Heart left ventricle (tissue), 16 donors: ENCODE measurements at places on chromosomes 5 and 9.

GRCh38 chr5:73373814-73374510, 74.6 kb downstream of the FOXD1 start:
- no peak for DNase-seq

DNA sequence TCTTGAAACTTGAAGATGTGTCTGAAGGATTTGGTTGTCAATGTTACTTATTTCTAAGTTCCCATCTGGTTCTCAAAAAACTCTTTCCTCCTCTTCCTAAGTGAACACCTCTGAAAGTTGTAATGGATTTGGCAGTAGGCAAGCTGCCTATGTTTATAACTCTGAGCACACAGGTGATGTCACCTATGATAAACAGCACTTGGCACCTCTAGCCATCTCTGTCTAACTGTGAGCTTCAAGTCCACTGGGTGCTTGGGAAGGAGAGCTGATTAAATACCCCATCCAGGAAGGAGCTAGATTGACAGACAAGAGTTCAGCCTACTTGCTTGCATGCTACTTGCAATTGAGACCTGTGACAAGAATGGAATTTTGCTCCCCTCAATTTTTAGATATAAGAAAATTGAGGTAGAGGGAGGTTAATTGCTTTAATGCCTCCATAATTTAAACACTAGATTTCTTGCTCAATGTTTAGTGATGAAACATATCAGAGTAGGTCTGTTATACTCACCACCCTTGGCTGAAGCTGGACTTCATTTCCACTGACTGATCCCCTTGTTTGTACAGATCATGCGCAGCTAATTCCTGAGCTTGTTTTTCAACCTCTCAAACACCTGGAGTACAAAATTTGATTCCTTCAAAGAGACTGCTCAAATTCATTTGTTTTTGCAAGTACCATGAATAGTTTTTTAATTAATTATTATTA, 49.9 kb downstream of the PDE4D start:
- DNase-seq, result no peak

GRCh38 chr5:124941051-124942049, 194.9 kb upstream of the ZNF608 start:
- no peak for DNase-seq

- no peak for DNase-seq
Observed at GRCh38 chr5:54956922-54957321, 28.5 kb downstream of the ESM1 start.

DNA sequence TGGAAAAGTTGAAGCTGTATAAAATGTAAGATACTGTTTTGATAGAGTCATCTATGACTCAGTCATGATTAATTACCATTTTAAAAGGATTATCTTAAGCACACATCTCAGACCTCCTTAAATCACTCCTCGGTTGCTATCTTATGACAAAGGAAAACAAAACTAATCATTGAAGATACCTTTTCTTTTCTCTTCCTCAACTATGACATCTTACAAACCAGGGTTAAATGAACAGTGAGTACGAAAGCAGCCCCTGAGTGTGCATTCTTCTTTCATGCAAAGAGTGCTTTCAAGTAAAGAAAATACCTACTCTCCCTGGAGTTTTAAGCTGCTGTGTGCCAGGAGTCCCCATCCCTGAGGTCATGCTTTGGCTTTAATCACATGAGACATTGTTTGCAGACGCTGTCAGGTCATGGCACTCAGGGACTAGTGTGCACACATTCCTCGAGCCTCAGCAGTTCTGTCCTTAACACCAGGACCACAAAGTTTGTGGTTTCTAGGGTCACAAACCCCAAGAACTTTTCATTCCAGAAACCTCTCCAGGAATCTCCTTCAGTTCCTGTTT, 86.7 kb upstream of the ICE1 start:
- no peak for DNase-seq

DNA sequence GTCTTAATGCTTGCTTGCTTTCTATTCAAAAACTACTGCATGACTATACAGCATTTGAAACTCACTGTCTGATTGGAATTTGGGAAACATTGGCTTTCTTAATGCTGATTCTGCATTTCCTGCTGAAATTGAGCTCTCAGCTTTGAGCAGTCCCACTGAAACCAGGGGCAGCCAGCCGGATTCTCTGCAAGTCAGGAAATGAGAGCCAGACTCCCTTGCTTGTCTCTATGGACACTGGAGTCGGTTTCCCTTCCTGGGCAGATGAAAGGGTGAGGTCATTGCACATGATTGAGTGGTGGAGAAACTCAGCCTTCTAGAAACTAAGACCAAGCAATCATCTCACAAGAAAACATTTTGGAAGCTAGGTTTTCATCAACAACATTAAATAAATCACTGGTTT, 119.7 kb upstream of the SPATA31C2 start:
- peak; percentile 42 for DNase-seq

DNA sequence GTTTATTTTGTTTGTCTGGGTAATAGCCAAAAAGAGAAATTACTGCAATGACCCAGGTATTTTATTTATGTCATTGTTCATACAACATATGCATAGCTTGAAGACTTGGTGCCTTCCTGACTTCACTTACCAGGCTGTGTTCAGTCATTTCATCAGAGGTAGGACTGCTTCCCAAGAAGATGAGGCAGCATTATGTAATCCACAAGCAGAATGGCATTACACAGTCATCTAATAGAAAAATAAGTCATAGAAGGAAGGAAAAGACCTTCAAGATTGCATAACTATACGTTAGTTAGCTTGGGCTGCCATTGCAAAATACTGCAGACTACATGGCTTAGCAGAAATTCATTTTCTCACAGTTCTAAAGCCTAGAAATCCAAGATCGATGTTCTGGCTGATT, 167.5 kb downstream of the NMUR2 start:
- DNase-seq, result no peak

GRCh38 chr5:107456281-107456715, 214.4 kb downstream of the EFNA5 start:
- no peak for DNase-seq

DNA sequence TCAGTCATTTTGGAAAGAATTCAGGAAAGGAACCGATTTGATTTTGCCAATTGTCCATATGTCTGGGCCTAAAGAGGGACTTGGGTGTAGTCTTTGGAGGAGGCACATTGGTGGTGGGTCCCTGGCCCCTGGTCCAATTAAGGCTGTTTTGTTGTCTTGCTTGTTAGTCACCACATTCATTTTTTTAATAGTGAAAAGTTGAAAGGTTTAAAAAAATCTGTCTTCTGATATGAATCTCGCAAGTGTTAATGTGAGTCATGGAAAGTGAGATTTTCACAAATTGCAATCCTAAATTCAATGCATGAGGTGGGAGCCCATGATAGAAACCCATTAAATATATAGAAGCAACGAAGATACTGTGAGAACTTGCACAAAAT, 165.9 kb upstream of the OTULINL start:
- no peak for DNase-seq

GRCh38 chr9:109411069-109411761, 86.9 kb downstream of the PTPN3 start:
- no peak for DNase-seq

DNA sequence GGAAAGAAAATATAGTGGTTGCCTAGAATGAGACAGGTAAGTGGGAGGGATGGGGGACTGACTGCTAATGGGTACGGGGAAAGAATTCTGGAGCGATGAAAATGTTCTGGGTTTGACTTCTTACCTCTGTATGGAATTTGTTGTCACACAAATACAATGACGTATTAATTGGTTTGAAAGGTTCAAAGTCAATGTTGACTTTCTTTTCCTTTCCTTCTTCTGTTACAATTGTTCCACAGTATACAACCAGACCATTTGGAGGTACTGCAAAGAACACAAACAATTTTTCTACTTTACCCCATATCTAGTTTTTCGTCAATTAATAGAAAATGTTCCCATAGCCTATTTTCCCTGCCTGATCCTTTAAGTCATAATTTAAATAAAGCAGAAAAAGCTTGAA, 25.6 kb downstream of the ETF1 start:
- no peak for DNase-seq

GRCh38 chr5:159844267-159845121, 71.8 kb upstream of the ADRA1B start:
- DNase-seq, result no peak

DNA sequence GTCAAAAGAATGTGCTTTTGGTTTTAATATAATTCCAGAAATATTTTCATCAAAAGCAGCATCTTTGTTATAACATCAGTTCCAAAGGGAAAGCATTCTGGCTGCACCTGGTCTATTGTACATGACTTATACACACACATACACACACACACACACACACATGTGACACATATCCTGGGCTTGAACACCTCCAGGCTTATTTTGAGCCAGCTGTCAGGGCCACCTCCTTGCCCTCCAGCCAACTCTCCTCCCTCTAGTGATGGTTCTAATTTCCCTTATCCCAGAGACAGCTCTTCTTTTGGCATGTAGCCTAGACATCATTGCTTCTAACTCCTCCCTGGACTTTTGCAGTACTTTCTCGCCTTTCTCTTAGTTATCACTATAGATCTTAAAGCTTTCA, 115.0 kb downstream of the PIK3R1 start:
- no peak for DNase-seq

DNA sequence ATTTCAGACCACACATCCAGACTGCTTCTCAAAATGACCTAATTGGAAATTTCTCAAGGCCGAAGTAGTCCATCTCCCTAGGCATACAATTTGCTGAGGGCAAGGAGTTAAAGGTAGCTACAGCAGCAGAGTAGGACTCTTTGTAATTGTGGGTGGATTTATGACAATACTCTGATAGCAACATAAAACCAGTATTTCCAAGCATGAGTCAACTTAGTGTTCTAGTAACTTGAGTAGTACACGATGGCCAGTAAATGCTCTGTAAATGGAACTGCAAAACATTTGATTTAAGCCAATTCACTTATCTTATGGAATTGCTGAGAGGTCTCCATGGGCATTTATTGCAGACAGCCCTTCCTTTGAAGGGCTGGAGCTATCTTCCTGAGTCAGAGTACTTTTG, 352.2 kb downstream of the PLK2 start:
- no peak for DNase-seq

- no peak for DNase-seq
Observed at GRCh38 chr9:95171001-95171400, 146.5 kb downstream of the FANCC start.

- no peak for DNase-seq
Observed at GRCh38 chr5:120017513-120017912, 388.2 kb downstream of the FAM170A start.

GRCh38 chr5:151451626-151452520, 4.5 kb downstream of the SLC36A1 start:
- no peak for DNase-seq

- no peak for DNase-seq
Observed at GRCh38 chr5:157976429-157976828, 117.5 kb upstream of the CLINT1 start.

- DNase-seq, result peak; percentile 18
Observed at GRCh38 chr5:68187268-68188055, 28.1 kb upstream of the PIK3R1 start.

GRCh38 chr5:115109356-115109755, 60.4 kb downstream of the TRIM36 start:
- no peak for DNase-seq

- no peak for DNase-seq
Observed at GRCh38 chr5:125559296-125559695, 812.9 kb upstream of the ZNF608 start.

GRCh38 chr9:5879419-5880181, 11.1 kb upstream of the MLANA start:
- no peak for DNase-seq

GRCh38 chr9:94911211-94911610, 184.7 kb downstream of the AOPEP start:
- DNase-seq, result no peak

GRCh38 chr5:179310439-179311090, 34.7 kb downstream of the ADAMTS2 start:
- peak; percentile 17 for DNase-seq

- DNase-seq, result no peak
Observed at GRCh38 chr9:35932735-35933134, 23.4 kb downstream of the SPAAR start.

DNA sequence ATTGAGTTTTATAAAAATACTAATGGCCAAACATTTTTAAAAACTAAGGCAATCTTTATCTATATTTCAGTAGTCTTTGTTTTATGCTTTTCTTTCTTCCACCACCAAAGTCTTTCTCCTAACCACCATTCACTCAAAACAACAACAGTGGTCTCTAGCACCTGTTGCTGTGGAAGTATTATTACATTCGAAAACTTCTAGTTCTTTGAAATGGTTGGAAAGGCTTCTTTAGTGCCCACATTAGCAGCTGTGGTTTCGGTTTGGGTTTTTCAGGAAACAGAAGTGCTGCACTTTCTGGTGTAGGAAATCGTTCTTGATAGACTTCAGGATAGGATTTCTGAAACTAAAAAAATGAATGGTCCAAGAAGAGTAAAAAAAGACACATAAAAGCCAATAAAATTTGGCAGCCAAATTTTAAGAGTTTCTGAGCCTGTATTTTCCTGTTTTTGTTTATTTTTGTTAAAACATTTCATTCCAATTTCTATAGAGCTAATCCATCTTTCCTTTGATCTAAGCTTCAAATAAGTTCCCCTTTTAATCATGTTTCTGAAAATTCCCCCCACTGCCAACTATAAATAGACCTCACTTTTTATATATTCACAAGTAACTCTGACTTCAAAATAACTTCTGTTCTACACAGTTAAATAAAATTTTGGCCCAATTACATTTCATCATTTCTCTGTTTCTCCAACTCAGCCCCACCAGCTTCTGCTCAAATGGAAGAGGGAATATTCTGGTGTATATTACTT, 102.2 kb downstream of the DEPDC1B start:
- no peak for DNase-seq

- no peak for DNase-seq
Observed at GRCh38 chr5:23064710-23065109, 211.6 kb upstream of the CDH12 start.

DNA sequence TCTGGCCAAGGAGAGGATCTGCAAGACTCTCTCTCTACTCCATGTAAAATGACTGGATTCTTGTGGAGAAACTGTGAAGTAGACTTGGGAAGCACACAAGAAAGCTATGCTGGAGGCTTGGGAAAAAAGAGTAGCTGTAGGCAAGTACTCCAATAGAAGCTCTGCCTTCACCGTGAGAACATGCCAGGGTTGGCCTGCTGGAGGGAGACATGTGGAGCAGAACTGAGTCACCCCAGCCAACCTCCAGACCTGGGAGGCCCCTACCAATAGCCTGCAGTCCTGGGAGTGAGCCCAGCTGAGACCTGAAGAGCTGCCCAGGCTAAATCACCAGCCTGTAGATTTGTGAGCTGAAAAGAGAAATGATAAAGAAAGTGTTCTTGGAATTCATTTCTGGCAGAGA, 66.6 kb downstream of the DEPDC1B start:
- no peak for DNase-seq

GRCh38 chr9:16683326-16683725, 187.1 kb downstream of the BNC2 start:
- no peak for DNase-seq

GRCh38 chr9:133572821-133573361, 36.3 kb downstream of the FAM163B start:
- peak; percentile 92 for DNase-seq

- no peak for DNase-seq
Observed at GRCh38 chr9:123349691-123350480, 6.1 kb upstream of the CRB2 start.

GRCh38 chr5:149656576-149657182, 73.4 kb upstream of the PPARGC1B start:
- DNase-seq, result no peak

GRCh38 chr5:136027311-136027710, 1.5 kb upstream of the TGFBI start:
- no peak for DNase-seq

- DNase-seq, result peak; percentile 32
Observed at GRCh38 chr5:150009671-150010387, 9.3 kb downstream of the HMGXB3 start.

GRCh38 chr9:75142202-75142601, 53.9 kb downstream of the OSTF1 start:
- no peak for DNase-seq
